GM04503 (cell line): ENCODE measurements at places on chromosomes 12 and 14.

DNA sequence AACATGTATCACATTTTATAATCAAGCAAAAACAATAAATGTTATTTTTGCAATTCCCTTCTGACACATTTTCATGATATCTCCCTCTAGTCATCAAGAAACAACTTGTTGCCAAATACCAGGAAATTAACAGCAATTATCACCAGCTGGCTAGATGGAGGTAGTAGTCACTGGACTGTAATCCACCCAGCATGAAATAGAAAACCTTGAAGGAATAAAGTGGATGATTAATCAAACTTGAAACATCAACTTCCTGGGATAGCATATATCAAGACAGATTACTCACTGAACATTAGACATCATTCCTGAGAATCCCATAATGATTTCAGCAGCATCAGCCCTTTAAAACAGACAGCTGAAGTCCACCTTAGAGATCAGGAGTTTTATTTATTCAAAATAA is 259.0 kb downstream of the CCDC59 start:
- DNase-seq = no peak

GRCh38 chr14:101460986-101461750 is 100.1 kb upstream of the DIO3 start:
- DNase-seq = no peak

DNA sequence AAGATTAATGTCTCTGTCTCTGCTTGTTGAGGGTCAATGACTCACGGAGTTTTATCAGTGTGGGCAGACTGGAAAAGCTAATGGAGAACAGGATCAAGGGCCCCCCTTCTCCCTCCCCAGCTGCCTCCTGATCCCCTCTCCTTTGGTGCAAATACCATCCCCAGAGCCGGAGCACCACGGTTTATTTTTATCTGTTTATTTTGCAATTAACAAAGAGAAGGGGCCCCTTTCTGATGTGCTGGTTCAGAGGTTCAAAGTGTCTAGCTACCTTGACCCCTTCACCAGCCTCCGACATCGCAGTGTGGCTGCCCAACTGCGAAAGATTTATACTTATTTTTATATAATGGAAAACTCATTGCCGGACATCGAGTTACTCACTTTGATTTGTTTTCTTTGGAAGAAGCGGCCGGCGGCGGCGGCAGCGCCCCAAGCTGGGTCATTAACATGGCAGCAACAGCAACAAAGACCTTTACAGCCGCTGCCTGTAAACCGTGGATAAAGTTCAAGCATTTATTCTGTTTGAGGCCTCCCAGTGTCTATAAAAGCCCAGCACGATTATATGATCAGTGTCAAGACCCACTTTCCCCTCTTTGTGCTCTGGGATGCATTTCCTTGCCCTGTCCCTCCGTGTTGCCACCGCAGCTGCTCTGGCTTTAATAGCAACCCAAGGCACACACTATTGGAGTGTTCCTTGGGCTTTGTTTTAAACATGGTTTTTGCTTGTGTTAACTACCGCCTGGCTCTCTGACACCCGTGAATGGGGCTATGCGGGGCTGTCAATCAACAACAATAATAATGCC is 47.4 kb upstream of the PARP11 start:
- no peak for DNase-seq

DNA sequence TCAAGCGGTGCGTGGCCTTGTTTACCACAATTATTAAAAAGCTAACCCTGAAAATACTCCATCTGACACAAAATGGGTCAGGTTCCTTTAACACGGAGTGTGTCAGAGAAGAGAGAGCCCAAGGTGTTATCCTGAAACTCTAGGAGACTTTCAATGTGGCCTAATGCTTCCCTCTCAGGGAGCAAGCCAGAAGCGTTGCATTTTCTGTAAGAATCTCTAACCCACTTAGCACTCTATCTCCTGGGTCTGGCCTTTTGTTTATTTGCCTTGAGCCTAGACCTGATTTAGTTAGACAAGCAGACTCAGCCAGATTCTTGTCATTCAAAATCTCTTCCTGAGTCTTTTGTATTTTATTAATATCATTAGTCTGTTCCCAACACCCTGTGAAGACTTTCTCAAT is 184.0 kb upstream of the SYT1 start:
- no peak for DNase-seq

DNA sequence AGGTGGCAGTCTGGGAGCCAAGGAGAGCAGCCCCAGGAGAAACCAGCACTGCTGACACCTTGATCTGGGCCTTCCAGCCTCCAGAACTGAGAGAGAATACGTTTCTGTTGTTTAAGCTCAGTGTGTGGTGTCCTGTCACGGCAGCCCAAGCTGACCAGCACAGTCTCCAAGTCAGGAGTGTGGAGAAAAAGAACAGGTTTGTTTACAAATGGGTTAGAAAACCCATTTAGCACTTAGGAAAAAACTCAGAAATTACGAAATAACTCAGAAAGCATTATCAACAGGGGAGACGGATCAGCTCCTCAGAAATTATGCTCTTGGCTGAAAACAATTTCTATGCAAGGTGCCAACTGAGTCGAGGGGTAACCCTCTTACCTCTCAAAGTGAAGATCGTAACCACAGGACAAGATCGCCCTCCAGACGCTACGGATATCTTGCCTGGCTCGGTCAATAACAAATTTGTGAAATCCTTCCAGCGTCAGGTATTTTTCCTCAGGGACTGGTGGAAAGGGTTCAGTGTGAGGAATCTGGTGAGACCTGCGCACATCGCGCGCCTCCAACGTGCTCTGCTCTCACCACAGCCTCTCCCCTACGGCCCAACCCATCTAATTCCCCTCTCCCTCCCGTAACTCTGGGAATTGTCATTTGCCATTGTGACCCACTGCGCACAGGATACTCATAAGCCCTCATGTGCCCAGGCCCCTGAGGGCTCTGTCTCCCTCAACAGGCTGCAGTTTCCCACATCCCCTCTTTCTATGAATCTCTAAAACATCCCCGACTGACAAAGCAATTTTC is 50.2 kb downstream of the TRAFD1 start:
- no peak for DNase-seq

DNA sequence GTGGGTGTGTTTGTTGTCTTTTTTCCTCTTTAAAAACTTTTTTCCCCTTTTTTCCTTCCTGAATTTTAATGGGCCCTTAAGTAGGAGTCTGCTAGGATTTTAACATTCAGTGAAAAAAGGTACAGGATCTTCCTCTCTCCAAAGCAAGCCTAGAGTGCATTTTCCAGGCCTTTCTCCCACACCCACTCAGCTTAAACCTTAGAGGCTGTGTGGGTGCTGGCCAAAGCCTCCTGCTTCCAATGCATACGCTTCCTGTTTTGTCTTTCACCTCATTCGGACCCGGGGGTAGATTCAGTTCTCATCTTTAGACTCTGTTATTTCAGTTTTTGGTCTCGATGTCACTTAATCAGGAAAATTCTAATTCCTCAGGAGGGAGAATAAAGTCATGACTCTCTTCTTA is 51.2 kb downstream of the TMEM30B start:
- DNase-seq = no peak

- DNase-seq = no peak
These were observed 5.7 kb upstream of the CHGA start for GRCh38 chr14:92917041-92917940.

DNA sequence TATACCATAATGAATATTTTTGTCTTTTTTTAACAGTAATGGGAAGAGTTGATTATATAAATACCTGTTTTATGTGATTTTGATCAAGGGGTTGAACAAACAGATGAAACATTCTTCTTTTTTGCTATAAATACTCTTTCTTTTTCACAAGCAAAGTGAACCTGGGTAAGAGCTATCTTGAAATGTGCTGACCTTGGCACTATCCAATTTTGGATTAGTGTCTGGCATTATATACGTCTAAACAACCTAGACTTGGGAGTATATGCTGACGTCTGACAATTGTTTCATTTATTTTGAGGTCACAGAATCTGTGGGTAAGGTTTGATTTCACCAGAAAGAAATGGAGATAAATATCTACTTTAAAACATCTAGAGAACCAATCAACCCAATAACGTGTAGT is 716.0 kb upstream of the STXBP6 start:
- no peak for DNase-seq

GRCh38 chr12:107894589-107894988 is 120.1 kb downstream of the ASCL4 start:
- no peak for DNase-seq

DNA sequence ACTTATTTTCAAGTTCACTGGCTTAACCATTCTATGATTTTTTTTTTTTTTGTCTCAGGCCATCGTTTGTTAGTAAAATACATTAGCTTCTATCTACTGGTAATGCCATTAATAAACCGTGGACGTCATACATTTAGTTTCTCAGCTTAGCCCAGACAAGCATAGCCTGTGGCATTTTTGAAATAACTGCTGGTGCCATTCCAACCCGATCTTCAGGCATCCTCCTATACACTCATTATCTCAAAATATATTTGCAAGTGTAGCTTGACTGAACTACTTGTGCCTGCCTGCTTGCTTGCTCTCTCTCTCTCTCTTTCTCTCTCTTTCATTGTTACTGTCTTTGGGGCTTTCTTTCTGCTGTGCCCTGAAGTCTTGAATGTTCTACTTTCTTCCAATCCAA is 12.7 kb upstream of the MBIP start:
- DNase-seq = no peak
